ENCODE measurements at places on chromosomes 3 and 15.
A peak's percentile ranks its signal among the peaks of the same experiment; 100 is the strongest.

DNA sequence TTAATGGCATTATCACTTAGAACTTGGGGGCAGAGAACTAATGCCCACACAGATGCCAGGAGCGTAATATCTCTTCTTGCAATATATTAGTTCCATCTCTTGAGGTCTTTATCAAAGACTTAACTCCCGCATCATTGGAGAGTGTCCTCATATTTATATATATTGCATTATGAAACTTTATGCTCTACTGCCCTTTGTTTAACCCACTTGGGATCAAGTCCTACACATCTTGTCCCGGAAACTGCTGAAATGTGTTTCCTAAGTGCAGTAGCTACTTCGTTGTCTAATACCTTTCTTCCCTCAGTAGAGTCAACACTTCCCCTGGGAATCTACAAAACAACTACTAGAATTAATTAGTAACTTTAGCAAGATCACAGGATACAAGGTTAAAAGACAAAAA is 1029.2 kb downstream of the OTOL1 start:
- no peak for DNase-seq

DNA sequence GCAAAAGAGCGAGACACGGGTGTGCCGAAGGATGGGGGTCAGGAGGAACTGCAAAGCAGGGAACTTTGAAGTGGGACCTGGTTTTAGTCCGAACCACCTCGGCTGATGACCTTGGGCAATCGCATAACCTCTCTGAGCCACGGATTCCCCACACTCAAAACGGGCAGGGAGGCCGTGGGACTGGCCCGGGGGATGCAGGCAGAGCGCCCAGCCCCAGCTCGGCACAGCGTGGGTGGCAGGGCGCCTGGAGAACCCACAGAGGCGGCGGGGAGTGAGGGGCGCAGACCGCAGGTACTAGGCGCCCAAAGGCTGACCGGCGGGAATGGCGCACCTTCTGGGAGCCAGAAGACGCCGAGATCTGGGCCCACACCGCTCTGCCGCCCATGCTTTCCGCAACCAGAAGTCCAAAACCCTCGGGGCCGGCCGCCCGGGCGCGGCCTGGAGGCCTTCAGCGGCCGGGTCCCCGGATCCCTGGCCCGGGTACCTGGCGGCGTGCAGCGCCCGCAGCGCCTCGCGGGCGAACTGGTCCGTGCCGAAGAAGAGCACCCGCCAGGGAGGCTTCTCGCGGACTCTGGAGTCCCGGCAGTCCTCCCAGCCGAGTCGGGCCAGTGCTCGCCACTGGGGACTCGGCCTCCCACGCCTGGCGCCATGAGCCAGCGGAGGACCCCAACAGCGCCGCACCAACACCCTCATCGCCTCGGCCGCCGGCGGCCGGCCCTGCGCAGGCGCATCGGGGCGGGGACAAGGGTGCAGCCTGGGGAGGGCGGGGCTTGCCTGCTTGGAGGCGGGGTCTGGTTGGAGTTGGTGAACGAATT is at the start of gene MTFMT:
MTFMT (minus strand) TSS at position 719 of the 815 bp plus-strand sequence; CDS start at position 693, 26 bp downstream.
- peak; percentile 93 for DNase-seq

DNA sequence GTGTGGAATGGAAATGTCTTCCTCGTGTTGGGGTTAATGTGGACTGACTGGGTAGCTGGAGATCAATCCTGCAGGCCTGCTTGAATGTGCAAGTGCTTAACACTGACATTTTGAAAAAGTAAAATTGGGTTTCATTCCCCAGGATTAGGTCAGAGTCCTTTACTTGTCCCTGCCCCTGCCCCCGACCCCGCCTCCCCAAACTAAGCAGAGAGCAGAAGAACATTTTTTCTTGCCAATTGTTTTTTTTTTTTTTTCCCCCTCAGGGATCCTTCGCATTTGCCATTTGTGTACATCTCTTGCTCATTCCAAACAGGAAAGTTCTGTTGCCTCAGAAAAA is 147.0 kb upstream of the NR2F2 start:
- DNase-seq: no peak

DNA sequence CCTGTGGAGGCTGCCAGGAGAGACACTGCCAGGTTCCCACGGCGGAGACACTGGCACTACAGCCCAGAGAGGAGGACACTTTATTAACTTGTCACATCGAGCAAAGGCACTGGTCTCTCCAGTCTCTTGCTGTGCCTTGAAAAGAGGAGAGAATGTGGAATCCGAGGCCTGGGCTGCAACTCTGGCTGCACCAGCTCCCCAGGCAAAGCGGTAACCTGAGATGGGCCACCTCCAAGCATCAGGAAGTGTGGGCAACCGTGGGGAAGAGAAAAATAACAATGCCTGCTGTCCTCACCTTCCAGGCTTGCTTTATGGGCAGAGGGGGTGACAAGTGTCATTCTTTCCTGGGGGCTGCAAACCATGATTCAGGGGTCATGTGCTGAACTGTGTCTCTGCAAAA is 91.6 kb upstream of the RGMA start:
- DNase-seq: no peak

GRCh38 chr3:167187221-167187620 is 192.9 kb downstream of the ZBBX start:
- no peak for DNase-seq

DNA sequence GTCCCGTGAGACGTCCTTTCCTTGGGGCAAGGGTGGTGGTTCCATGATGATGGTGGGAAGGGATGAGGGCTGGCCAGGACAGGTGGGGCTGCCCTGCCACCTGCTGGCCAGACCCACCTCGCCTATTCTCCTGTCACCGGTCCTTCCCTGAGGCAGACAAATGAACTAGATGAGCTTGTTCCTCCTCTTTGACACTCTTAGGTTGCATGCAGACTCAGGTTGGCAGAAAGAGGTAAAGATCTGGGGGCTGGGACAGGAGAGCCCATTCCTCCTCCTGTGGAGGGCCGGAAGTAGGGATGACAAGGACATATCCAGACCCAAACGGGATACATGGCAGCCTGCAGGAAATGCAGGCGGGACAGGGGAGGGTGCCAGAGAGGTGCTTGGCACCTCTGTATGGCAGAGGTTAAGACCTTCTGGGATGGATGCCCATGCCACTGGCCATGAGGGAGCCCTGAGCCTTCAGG is 38.6 kb downstream of the ACSBG1 start:
- peak; percentile 56 for DNase-seq
